GM10248 (cell line): ENCODE measurements at places on chromosomes 1 and 21.

- no peak for DNase-seq
Observed at GRCh38 chr1:19437891-19438294, 47.4 kb downstream of the CAPZB start.

GRCh38 chr1:159250638-159251216, 46.1 kb downstream of the ACKR1 start:
- no peak for DNase-seq

GRCh38 chr1:197327776-197328364, 59.8 kb downstream of the CRB1 start:
- no peak for DNase-seq

DNA sequence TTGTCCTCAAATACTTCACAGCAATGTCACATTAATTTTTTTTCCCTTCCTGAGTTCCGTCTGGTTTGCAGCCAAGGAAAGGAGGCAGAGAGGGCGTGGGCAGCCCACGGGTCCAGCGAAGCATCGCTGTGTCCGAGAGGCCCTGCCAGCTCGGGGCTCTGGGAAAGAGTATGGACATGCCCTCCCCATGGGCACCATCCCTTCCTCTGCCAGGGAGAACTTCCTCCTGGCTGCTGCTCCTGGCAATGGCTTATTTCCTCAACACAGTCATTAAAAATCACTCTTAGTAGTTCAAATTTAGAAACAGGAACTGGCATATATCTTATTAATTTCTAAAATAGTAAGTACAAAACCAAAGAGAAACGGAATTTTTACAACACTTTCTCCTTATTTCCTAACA, 115.4 kb downstream of the RIPK4 start:
- DNase-seq, result no peak

- no peak for DNase-seq
Observed at GRCh38 chr1:73800376-73800775, 397.6 kb downstream of the LRRIQ3 start.

DNA sequence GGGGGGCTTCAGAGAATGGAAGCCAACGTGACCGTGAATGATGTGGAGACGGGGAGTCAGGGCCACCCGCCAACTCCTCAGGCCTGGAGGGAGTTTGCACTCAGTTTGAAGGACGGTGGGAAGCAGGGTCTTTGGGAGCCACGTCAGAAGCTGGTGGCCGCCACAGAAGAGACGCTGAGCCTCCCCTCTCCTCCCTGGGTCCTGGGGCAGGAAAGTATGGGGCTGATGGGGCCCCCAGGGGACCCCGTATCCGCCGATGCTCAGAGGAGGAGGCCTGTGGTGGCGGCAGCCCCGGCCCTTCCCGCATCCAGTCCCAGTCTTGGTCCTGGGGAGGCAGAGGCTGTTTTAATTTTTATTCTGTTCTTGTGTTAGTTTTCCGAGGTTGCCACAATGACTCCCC, 188.6 kb upstream of the C1orf174 start:
- no peak for DNase-seq

GRCh38 chr1:217078078-217078690, 355.0 kb upstream of the ESRRG start:
- DNase-seq, result no peak

- no peak for DNase-seq
Observed at GRCh38 chr1:64595871-64596515, 126.1 kb downstream of the CACHD1 start.

DNA sequence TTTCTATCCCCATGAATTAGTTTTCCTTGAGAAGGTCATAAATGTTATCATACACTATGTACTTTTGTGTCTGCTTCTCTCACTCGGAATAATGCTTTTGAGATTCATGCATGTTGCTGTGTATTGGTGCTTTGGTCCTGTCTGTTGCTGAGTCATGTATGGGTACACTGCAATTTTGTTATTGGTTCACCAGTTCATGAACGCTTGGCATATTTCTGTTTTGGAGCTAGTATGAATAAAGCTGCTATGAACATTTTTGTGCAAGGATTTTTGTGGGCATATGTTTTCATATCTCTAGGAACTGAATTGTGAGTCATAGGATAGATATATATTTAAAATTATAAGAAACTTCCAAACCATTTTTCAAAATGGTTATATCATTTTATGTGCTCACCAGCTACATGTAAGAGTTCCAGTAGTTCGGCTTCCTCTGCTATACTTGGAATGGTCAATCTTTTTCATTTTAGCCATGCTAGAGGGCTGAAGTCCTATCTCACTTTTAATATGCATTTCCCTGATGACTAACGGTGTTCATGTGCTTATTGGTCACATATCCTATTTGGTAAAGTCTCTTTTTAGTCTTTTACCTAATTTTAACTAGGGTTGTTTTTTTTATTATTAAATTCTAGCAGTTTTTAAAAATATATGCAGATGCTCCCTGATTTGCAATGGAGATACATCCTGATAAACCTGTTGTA, 38.2 kb downstream of the ETS2 start:
- DNase-seq, result no peak
